Vein endothelial cell (primary cell): ENCODE measurements at places on chromosomes 7 and 10. TPM values are rescaled to one million over a fixed set of nuclear protein-coding genes. Genes with fewer than 3 reads are reported as not detected.

The LIPK gene
- not detected in 2 replicates for total RNA-seq

The AOAH gene
- total RNA-seq: 0.10 and 0.65 TPM in 2 replicates

The GHRHR gene
- total RNA-seq: not detected in 2 replicates

The GSTO2 gene
- 0.33 and 0.57 TPM in 2 replicates for total RNA-seq

The TNRC18 gene
- 39.1 and 57.8 TPM in 2 replicates for total RNA-seq

The BMPER gene
- 0.65 and 1.5 TPM in 2 replicates for total RNA-seq

The FAM25C gene
- not detected in 2 replicates for total RNA-seq

The MYPN gene
- under 0.01 and 0.29 TPM in 2 replicates for total RNA-seq

The FAM221A gene
- 2.6 and 5.6 TPM in 2 replicates for total RNA-seq

The SLC13A1 gene
- total RNA-seq: not detected in 2 replicates

The AQP1 gene
- 1.6 and 4.9 TPM in 2 replicates for total RNA-seq
